Glomerular endothelial cell (primary cell): ENCODE measurements at places on chromosomes 2 and 18. TPM values are rescaled to one million over a fixed set of nuclear protein-coding genes. Genes with fewer than 3 reads are reported as not detected.

The TXNDC2 gene
- total RNA-seq: not detected in 2 replicates

The HNMT gene
- total RNA-seq: 1.1 and 1.4 TPM in 2 replicates

The TDRD15 gene
- not detected in 2 replicates for total RNA-seq

The AKAIN1 gene
- not detected in 2 replicates for total RNA-seq

The RBKS gene
- 0.63 and 1.6 TPM in 2 replicates for total RNA-seq

The LRRC30 gene
- not detected in 2 replicates for total RNA-seq

The REG3A gene
- not detected in 2 replicates for total RNA-seq

The TRMT61B gene
- total RNA-seq: 7.9 and 9.4 TPM in 2 replicates

The NEB gene
- 0.44 and 1.5 TPM in 2 replicates for total RNA-seq

The OTX1 gene
- not detected in 2 replicates for total RNA-seq

The WDR43 gene
- total RNA-seq: 49.7 and 57.3 TPM in 2 replicates

The PRSS56 gene
- not detected in 2 replicates for total RNA-seq

The POTEI gene
- 0.06 TPM in 1 of 2 replicates, not detected in the other for total RNA-seq

The APCDD1 gene
- 0.10 and 0.12 TPM in 2 replicates for total RNA-seq

The NEURL3 gene
- 0.68 and 7.0 TPM in 2 replicates for total RNA-seq
